ENCODE measurements at places on chromosomes 4 and X. TPM values are rescaled to one million over a fixed set of nuclear protein-coding genes. Genes with fewer than 3 reads are reported as not detected.

The SATL1 gene
- not detected for total RNA-seq

The ATP2B3 gene
- not detected for total RNA-seq

The FUNDC1 gene
- 10.9 TPM for total RNA-seq

The MAGEB2 gene
- total RNA-seq = not detected

The PLAC1 gene
- total RNA-seq = 2.3 TPM

The THOC2 gene
- total RNA-seq = 86.0 TPM

The CENPVL2 gene
- not detected for total RNA-seq

The FGFR3 gene
- total RNA-seq = 164 TPM

The TENT5D gene
- total RNA-seq = not detected

The PDZD11 gene
- total RNA-seq = 24.9 TPM

The LEF1 gene
- total RNA-seq = under 0.01 TPM

The CFAP299 gene
- total RNA-seq = 0.34 TPM

The C4orf50 gene
- total RNA-seq = not detected

The USP51 gene
- under 0.01 TPM for total RNA-seq

The GLUD2 gene
- total RNA-seq = 0.93 TPM

The GAGE1 gene
- total RNA-seq = not detected

The USP17L22 gene
- not detected for total RNA-seq

The MAGEA2 gene
- total RNA-seq = not detected

The ARHGEF6 gene
- 2.8 TPM for total RNA-seq

The CCDC149 gene
- 10.6 TPM for total RNA-seq

The STARD8 gene
- total RNA-seq = 0.07 TPM

The TLR3 gene
- total RNA-seq = 7.5 TPM

The PRIMPOL gene
- 13.1 TPM for total RNA-seq

The IL2 gene
- total RNA-seq = not detected

The ARAP2 gene
- 66.0 TPM for total RNA-seq

The FAM53A gene
- 1.1 TPM for total RNA-seq

The GLRA2 gene
- total RNA-seq = not detected

The SPACA5 gene
- not detected for total RNA-seq

The NKX3-2 gene
- total RNA-seq = under 0.01 TPM

The CXXC4 gene
- total RNA-seq = 0.43 TPM

The CYLC1 gene
- total RNA-seq = not detected

The TRAM1L1 gene
- 1.3 TPM for total RNA-seq

The ACOX3 gene
- 22.6 TPM for total RNA-seq

The CABS1 gene
- total RNA-seq = not detected

The FAM149A gene
- total RNA-seq = 1.7 TPM

The GYPB gene
- total RNA-seq = not detected

The NPY2R gene
- not detected for total RNA-seq

The DMP1 gene
- not detected for total RNA-seq

The SLITRK2 gene
- not detected for total RNA-seq

The PCDH18 gene
- total RNA-seq = 0.21 TPM

The CENPE gene
- 1.0 TPM for total RNA-seq

The FAM200B gene
- total RNA-seq = 20.2 TPM

The SSX4 gene
- not detected for total RNA-seq

The PHKA2 gene
- 13.7 TPM for total RNA-seq

The EVC2 gene
- 8.2 TPM for total RNA-seq

The AFF2 gene
- total RNA-seq = 0.14 TPM

The GPAT3 gene
- 8.9 TPM for total RNA-seq

The NDST3 gene
- not detected for total RNA-seq

The LRIT3 gene
- under 0.01 TPM for total RNA-seq

The ALAS2 gene
- total RNA-seq = not detected

The PLXNB3 gene
- 28.8 TPM for total RNA-seq

The MAP7D2 gene
- 0.64 TPM for total RNA-seq

The RIPPLY1 gene
- total RNA-seq = not detected

The KLHL15 gene
- total RNA-seq = 10.3 TPM

The HOPX gene
- 19.6 TPM for total RNA-seq

The SEPSECS gene
- 9.2 TPM for total RNA-seq

The MGAT4D gene
- total RNA-seq = not detected
